EL (cell line): ENCODE measurements at places on chromosomes 1 and 21.
A peak's percentile ranks its signal among the peaks of the same experiment; 100 is the strongest.

DNA sequence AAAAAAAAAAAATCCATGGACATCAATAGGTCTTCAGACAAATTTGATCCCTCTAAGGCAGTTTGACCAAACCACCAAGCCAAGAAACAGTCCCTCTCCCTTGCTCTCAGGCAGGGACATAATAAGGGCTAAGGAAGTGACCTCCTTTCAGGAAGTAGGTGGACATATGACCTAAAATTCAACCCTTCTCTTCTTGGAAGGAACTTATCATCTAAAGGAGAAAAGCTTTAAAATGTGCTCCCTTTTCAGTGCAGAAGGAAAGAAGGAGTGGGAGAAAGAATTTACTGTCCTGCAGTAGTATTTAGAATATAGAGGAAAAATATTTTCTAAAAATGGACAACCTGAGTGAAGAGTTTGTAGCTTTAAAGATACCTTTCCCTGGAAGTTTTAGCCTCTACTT is 118.1 kb downstream of the DTL start:
- no peak for DNase-seq

DNA sequence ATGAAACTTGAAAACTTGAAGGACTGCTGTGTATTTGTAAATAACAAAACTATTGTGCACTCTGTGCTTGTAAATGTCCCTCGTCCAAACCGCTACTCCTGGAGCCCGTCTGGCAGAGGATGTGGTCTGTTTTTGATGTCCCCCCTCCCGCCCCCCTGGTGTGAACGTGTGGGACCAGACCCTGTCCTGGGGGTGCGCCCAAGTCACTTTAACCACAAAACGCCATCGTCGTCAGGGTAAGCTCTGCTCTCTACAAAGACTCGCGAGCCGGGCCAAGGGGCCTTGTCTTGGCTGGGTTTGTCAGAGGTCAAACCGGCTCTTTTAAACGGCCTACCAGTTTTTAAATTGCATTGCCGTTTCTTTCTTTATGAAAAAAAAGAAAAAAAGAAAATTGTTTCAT is 87.4 kb upstream of the TMEM51 start:
- no peak for DNase-seq

DNA sequence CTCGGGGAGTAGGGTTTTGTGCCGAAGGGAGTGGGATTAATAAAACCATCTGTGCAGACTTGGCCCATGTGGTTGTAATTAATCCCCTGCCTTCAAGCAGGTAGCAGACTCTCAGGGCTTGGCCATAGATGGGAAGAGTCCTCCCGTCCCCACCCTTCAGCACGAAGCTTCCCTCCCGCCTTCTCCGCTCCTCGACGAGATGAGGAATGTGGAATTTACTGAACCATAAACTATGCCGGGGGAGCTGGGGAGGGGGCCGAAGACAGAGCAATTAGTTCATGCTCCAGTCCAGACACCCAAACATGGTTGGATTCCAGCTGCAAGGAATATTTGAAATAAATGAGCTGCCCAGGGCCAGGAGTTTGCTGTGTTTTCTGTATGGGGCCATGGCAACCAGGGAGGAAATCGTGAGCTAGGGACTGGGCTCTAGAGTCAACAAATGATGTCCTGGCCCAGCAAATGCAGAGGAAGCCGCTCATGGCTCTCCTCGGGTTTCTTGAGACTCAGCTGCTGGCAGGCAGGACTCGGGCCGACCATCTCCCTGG is 78.8 kb downstream of the SPSB1 start:
- no peak for DNase-seq

DNA sequence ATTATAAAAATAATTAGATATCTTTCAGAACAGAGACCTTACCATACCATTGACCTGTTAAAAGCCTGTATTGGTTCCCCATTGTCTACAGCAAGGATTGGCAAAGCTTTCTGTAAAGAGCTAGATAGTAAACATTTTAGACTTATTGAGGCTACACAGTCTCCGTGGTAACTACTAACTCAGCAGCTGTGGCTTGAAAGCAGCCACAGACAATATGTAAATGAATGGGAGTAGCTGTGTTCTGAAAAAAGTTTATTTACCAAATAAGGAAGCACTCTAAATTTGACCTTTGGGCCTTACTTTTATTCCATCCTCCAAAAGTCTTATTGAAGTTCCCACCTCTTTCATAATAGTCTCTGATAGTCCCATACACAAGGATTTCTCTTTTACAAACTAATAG is 39.7 kb downstream of the NUP210L start:
- DNase-seq = no peak

DNA sequence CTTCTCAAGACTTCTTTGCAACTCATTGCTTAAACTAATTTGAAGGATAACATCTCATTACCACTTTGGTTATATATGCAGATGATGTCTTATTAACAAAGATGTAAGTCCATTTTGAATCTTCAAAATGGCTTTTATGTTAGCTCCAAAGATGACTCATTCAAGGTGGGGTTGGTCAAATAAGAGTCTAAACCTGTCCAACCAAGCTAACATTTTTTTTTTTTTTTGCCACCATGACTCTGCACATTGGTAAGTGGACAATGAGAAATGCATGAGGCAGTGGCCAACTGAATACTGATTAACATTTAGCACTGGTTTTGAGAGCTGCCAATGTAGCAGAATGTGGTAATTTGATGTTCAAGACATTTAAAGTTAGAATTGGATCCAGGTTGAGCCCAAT is 278 bp upstream of the KRTAP27-1 start:
- DNase-seq = no peak

DNA sequence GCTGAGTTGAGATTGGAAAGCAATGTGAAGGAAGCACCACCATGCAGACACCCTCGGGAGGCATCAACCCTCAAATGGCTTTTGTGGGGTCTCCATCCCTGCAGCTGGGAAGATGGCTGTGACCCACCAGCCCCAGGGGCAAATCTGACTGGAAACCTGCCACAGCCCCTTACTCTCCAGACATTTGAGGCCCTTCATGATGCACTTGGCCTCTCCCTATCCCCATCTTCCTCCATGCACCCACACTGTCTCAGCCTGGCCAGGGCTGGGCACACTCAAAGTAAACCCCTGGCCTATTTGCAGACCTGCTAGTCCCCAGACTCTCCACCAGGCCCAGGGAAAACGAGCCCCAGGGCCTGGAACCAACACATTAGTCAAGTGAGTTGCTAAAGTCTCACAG is 205.2 kb downstream of the MATN1 start:
- DNase-seq = no peak

- no peak for DNase-seq
Measured at GRCh38 chr1:10705953-10706352, 90.5 kb downstream of the CASZ1 start.

- no peak for DNase-seq
Measured at GRCh38 chr1:234609691-234610042, 311 bp downstream of the IRF2BP2 start.

- peak; percentile 28 for DNase-seq
Measured at GRCh38 chr1:188281921-188282320, 1453.2 kb downstream of the PLA2G4A start.

DNA sequence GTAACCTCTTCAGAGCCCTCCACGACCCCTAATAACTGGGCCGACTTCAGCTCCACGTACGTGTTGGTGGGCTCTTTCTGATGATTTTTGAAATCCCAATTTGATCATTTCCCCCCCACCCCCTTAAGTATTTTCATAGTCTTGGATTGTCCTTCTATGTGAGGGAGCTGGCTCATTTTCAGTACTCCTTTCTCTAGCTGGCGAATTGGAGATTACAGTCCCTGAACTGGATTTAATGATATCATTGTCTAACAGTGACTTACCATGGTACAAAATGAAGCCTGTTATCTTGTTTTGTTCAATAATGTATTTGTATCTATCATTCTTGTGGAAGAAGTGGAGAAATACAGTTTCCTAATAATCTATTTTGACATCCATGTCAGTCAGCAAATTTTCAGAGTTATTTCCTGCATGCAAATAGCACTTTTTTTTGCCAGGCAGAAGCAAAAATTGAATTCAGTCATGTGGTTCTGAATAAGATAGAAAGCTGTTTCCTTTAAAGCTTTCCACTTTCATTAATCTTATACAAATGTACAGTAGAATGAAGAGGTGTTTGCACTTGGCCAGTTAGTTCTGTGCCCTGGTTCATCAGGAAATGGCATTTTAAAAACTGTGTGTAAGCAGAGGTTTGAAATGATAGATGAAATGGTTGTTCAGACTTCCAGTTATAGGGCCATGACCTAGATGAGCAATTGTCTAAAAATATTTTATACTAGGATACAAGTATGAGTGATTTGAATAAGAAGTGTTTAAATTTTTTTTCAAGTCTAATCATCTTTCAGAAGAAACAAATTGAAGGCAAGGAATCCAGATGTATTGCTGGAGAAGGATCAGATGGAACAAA is 104.2 kb downstream of the ATP5PO start:
- DNase-seq = no peak

GRCh38 chr1:164991763-164992314 is 364.7 kb downstream of the LMX1A start:
- no peak for DNase-seq

DNA sequence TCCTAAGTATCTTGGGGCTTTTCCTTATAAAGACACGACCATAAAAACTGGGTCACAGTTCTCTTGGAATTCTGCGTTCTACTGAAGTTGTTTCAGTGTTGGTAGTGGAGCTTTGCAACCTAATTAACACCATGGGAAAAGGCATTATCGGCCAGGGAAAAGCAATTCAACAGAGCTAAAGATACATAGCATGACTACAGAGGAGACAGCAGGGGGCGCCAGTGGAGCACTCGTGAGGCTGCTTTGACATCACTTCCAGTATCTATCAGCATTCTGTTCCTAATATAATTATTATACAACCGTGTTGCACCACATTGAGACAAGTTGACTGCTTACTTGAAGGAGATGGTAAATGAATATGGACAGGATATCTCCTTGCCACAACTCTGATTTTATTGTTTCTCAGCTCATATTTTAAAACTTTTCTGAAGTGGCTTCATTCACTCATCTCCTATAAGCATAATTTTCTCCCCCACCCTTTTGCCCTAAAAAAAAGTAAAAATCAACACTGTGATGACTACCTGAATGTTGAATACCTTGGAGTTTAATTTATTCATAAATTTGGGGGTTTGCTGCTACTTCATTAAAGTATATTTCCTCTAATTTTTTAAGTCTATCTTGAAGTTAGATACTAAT is 39.4 kb downstream of the ZP4 start:
- peak; percentile 56 for DNase-seq

GRCh38 chr1:104120525-104120924 is 370.8 kb downstream of the AMY1C start:
- DNase-seq = no peak

DNA sequence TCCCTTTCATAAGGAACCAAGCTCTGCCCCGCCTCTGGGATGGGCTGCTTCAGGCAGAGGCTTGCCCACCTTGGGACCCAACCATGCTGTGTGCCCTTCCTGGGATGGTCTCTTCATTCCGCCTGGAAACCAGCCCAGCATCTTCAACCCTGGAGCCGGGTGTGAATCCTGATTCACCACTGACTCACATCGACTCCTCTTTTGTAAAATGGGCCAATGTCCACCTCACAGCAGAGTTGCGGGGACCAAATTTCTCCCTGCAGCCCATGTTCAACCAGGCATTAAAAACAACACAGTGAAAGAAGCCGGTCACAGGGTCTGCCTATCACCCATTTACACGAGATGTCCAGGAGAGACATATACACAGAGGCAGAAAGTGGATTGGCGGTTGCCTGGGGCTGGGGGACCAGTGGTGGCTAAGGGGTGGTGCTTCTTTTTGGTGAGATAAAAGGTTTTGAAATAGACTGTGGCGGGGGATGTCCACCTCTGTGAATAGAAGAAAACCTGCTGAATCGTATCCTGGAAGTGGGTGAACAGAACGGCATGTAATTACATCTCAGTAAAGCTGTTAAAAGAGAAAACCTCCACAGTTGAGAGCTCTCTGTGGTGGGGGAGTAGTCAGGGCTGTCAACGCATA is 6.9 kb upstream of the GPR153 start:
- DNase-seq = peak; percentile 30

DNA sequence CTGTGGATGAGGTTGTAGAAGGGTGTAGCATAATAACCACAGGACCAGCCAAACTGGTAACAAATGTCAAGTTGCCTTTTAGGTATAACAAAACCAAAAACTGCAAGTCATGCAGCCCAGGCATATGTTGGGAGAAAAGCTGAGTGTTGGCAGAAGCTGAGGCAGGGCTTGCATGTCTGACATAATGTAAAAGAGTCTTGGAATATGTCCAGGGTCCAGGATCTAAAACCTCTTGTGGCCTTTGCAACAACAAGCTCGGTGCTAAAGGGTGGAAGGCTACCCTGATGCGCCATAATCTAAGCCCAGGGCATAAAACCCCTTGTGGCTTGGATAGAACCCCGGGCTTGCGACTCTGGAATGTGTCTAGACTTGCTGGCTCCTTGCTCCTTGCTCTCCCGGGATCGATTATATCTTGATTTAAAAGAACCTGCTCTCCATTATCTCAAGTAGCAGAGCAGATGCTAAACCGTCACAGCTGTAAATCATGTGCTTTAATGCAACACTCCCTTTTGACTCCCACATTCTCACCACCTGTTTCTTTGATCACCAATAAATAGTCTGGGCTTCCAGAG is 26.5 kb upstream of the SLC35A3 start:
- DNase-seq = peak; percentile 40

- no peak for DNase-seq
Measured at GRCh38 chr21:25281134-25281533, 326.1 kb downstream of the MRPL39 start.

DNA sequence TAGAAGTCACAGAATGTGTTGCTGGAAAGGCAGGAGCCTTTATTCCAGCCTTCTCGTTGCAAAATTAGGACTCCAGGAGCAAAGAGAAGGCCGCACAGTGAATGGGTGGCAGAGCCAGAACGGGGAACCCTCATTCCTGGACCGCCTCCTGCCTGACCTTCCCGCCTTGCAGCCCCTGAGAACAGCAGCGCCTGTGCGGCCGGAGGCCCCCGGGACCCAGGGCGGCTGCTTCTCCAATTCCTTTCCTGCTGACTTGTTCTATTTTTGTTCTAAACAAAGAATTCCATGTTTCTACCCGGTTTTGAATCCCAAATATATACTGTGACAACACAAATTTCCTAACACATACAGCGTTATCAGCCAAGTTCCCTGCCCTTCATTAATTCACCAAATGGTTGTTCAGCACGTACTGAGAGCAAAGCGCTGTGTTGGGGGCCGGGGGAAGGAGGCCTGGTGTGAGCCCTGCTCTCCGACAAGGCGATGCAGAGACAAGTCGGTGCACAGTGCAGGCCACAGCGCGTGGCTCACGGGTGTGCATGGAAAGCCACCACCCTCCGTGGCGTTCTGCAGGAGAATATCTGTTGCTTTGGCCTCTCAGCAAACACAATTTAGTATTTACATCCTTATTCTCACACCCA is 31.9 kb upstream of the COL6A2 start:
- DNase-seq = no peak

GRCh38 chr1:205283270-205284147 is 38.0 kb downstream of the NUAK2 start:
- no peak for DNase-seq

- DNase-seq = no peak
Measured at GRCh38 chr1:72896256-72896655, 613.9 kb upstream of the NEGR1 start.

- DNase-seq = no peak
Measured at GRCh38 chr1:237009611-237010010, 5.4 kb upstream of the MT1HL1 start.
